Inflammatory macrophage treated with lipopolysaccharide for 1 hour (primary cell): ENCODE measurements at places on chromosomes 11 and 22.

DNA sequence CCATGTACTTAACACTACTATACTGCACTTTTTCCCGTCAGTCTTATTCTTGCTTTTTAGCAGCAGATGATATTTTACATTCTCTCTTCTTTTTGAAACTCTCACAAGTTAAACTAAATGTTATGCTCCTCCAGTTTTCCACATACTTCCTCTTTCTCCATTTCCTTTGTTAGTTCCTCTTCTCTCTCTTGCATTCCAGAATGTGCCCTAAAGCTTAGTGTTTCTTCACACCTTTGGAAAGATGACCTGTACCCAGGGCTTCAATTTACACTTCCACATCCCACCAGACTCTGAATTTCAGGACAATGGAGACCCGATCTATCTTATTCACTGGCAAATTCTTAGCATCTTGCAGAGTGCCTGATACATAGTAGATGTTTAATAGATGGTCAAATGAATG lies 51.8 kb downstream of the APIP start:
- DNase-seq = peak; percentile 41

DNA sequence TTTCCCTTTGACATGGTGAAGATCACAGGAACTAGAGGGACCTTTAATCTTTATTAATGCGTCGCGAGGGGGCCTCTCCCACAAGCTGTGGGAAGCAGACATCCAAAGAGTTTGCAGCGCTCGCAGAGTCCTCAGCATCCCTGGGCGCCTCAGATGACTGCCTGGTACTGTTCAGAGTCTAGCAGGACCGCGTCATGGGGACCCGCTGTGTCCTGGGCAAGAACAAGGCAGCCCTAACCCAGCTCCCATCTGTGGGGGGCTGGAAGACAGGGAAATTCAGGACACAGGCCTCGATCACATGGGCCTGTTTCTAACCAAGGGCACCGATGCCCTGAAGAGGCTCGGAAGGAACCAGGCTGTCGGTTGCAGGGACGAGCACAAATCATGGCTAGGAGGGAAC lies 40.0 kb downstream of the CACNG2 start:
- no peak for DNase-seq

DNA sequence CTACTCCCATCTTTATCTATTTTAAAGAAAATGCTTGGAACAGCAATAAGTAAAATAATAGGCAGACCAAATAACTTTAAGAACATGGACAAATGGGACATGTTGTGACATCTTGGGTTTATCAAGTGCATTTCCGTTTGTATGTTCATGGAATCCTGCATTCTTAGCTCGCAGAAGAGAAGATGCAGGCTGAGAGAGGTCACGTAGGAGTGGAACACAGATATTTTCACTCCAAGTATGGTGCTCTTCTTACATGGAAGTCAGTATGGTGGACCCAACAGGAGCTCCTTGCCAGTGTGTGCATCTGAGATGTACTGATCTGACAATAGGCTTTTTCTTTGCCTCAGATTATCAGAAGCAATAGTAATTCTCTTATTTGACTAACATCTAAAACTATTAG lies 1.7 kb downstream of the E2F8 start:
- no peak for DNase-seq

DNA sequence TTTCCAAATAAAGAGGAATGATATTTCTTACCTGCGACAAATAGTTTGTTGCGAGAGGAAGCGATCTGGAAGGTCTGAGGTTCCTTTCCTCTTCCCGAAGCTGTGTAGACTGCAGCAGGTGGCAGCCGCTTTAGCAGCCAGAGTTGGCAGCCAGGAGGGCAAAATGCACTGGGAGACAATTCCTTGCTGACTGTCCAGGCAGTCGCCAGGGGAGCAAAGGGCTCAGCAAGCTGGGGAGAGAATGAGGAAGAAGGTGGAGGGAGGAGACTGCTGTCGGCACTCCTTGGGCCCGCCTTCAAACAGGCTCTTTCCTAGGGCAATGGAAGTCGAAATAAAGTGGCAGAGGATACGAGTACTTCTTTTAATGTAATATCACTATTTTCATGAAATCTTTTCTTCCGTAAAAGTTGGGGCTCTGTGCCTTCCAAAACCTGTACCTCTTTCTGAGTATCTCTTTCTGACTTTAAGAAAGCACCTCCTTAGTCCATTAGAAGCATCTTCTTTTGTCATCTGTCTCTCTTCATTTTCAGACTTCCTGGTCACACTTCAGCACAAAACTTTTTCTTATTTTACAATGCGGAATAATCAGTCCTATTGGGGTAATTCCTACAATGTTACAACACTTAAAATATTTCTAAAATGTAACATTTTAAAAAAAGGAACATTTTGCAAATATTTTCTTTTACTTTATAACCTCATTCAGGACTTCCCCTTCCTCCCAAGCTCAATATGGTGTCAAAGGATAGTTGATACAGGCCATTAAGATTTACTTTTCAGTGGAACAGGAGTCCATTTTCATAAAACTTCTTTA lies at the start of gene IL18:
IL18 (minus strand) TSS at position 220 of the 811 bp plus-strand sequence. CDS start 9,041 bp downstream, outside the sequence.
- DNase-seq = peak; percentile 90

DNA sequence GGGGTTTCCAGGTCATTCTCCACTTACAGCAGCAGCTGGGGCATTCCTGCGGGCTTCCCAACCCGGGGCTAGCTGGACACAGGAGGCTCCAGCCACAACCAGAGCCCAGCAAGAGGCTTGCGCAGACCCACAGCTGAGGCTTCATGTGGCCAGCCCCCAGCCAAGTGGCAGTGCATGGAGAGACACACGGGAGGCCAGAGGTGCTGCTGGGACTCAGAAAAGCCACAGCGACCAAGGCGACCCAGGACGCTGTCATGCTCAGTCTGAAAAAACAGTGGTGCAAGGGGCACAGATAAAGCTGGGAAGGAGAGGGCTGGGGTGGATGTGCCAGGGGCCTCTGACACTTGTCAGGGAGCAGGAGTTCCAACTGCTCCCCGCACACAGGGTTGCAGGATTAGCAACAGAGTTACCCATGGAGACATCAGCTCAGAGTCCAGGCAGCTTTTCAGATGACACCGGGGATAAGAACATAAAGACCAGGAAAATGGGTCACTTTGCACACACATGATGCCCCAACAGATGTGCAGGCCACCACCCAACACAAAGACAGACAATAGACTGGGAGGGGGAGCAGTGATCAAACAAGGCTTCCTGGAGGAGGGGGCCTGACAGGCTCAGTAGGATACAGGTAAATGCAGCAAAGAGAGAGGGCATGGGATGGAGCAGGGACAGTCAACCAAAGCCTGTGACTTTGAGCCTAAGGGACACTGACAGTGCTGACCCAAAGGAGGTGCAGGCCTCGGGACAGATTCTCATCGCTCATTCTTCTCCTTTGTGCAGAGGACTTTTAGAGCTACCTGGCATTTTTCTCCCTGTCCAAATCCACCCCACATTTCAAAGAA lies 6.9 kb upstream of the NEAT1 start:
- DNase-seq = no peak

- no peak for DNase-seq
Measured at GRCh38 chr22:30931541-30932300, 36.9 kb downstream of the MORC2 start.

DNA sequence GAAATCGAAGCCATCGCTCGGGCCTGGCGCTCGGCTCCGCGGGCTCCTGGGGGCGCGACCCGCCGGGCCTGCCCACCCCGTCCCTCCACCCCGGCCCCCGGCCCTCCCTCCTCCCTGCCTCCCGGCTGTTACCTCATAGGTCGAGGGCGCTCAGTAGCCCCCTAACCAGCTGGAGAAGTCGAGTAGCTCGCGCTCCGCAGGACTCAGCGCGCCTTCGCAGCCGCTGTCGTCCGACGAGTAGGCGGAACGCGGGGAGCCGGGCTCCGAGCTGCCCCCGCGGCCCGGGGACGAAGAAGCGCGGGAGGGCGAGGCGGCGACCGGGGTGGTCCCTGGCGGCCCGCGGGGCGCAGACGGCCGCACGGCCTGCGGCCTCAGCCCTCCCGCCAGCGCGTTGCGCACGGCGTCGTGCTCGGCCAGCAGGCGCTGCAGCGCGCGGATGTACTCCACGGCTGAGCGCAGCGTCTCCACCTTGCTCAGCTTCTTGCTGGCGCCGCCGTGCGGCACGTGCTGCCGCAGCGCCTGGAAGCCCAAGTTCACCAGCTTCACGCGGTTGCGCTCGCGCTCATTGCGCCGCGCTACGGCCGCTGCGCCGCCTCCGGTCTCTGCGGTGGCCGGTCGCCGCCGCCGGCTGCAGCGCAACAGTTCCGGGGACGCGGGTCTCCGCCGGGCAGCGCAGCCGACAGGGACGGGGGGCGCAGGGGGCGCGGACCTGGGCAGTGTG lies 627 bp downstream of the ASCL2 start:
- no peak for DNase-seq

GRCh38 chr11:79170321-79170720 lies 270.5 kb downstream of the TENM4 start:
- DNase-seq = peak; percentile 31

GRCh38 chr11:59102259-59102765 lies 4.7 kb upstream of the FAM111B start:
- peak; percentile 69 for DNase-seq

DNA sequence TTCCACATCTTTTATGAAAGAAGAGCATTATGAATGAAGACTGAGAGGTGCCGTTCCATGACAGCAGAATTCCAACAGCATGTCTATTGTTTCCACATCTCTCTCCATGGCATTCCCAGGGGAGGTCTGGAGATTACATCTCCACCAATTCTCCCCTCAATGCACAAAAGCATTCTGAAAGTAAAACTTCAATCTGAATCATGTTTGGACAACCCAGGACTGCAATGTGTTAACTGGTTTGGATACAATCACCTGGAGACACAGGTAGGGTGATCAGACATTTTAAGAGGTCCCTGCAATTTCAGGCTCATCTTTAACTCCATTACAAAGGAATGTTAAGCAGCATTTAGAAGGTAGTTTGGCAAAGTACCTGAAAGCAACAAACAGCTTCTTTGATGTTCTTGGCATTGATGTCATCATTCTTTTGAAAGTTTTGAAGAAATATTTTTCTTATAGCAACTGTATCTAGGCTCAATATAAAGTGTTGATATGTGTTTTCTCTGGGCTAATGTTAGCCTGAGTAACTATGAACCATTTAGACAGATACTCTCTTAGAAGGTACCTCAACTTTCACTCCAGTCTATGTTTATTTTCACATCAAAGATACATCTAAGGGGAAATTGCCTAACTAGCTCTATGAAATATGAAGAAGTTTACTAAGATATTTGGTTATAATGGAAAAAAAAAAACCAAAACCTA lies 181.4 kb upstream of the MTMR2 start:
- no peak for DNase-seq

GRCh38 chr11:130278745-130279144 lies 36.0 kb downstream of the ZBTB44 start:
- DNase-seq = no peak
